GM12865 (cell line): ENCODE measurements at places on chromosomes 7 and 10.

- DNase-seq = no peak
Measured at GRCh38 chr7:28847681-28848080, 110.4 kb downstream of the TRIL start.

GRCh38 chr10:30963992-30964930, 67.4 kb downstream of the ZNF438 start:
- DNase-seq = no peak

DNA sequence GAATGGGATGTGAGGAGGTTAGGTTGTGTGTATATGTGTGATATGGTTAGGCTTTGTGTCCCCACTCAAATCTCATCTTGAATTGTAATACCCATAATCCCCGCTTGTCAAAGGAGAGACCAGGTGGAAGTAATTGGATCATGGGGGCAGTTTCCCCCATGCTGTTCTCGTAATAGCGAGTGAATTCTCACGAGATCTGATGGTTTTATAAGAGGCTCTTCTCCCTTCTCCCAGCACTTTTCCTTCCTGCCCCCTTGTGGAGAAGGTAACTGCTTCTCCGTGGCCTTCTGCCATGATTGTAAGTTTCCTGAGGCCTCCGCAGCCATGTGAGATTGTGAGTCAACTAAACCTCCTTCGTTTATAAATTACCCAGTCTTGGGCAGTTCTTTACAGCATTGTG, 47.3 kb downstream of the NPVF start:
- DNase-seq = no peak

GRCh38 chr10:69449841-69450240, 1.4 kb upstream of the TSPAN15 start:
- peak; percentile 73 for DNase-seq

DNA sequence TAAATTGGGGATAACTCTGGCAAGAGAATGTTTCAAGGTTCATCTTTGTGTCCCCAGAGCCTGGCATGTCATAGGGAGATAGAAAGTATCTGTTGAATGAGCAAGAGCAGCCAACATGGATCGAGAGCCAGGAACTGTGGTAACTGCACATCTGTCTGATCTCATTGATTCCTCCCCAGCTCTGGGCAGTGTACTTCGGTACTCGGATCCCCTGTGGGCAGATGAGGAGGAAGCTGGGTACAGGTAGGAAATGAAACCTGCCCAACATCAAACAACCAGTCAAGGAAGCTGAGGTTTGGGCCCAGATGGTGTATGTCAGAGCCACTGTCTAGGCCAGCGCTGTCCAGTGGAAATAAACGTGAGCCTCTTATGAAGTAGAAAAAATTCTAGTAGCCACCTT, 76.4 kb downstream of the GRK5 start:
- DNase-seq = peak; percentile 69

DNA sequence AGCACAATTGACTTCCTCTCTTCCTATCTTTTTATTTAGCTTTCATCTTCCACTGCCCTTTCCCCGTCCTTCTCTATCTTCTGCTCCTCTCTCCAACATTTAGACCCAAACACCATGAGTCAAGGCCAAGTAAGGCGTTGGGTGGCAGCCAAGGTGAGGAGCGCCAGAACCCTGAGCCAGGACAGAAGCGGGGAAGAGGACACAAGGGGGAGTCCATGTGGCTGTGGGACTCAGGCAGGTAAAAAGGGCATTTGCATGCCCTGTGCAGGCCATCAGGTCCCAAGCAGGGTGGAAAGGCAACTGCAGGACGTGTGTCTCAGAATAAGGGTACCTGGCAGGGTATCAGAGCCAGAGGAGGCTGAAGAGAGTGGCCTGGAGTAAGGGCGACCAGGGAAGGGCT, 192.4 kb upstream of the PFKP start:
- no peak for DNase-seq

DNA sequence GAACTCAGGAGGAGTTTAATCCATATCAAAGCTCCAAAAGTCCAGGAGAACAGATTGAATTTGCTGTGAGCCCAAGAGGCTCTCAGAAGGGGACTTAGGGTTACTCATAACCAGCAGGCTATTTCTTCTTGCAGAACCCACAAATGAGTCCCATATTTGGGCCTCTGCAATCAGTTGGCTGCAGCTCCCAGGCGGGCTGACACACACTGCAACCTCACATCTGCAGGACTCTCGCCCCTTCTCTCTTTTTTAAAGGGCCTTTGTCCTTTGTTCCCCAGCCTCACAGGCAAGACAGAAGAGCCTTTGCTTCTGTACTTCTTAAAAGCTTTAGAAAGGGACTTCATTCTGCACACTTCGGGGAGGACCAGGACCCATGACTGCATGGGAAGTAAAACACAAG, 26.7 kb downstream of the CREB3L2 start:
- DNase-seq = peak; percentile 65
